Activated CD4-positive, alpha-beta T cell treated with anti-CD3 and anti-CD28 coated beads, Interleukin-2, amount 10 ng/mL, durations not matched to agents 7 days and 5 days (primary cell): ENCODE measurements at places on chromosomes 4 and X. TPM values are rescaled to one million over a fixed set of nuclear protein-coding genes. Genes with fewer than 3 reads are reported as not detected.

SRPX2 gene
- total RNA-seq = not detected

SOWAHB gene
- not detected for total RNA-seq

SSX2 gene
- not detected for total RNA-seq

NHSL2 gene
- 1.1 TPM for total RNA-seq

HHIP gene
- total RNA-seq = not detected

GNPDA2 gene
- 9.9 TPM for total RNA-seq

VEGFC gene
- total RNA-seq = not detected

BMPR1B gene
- total RNA-seq = not detected

MAGEA4 gene
- not detected for total RNA-seq

SSX4B gene
- total RNA-seq = not detected

ZNF141 gene
- total RNA-seq = 25.9 TPM

SYTL4 gene
- not detected for total RNA-seq

ALAS2 gene
- total RNA-seq = not detected

KCNE5 gene
- total RNA-seq = 0.19 TPM

KLKB1 gene
- 0.52 TPM for total RNA-seq

GPRASP1 gene
- total RNA-seq = 1.6 TPM

LRP2BP gene
- total RNA-seq = 0.73 TPM

TLL1 gene
- not detected for total RNA-seq

STARD8 gene
- total RNA-seq = 0.06 TPM

ARMCX1 gene
- 0.12 TPM for total RNA-seq

CYTL1 gene
- not detected for total RNA-seq

PDGFRA gene
- not detected for total RNA-seq

GLOD5 gene
- total RNA-seq = not detected

HPGD gene
- 7.3 TPM for total RNA-seq

LCORL gene
- total RNA-seq = 8.0 TPM

HSFX4 gene
- total RNA-seq = not detected

ZDHHC15 gene
- 0.05 TPM for total RNA-seq

CFAP47 gene
- total RNA-seq = not detected

TCP11X1 gene
- not detected for total RNA-seq

PLXNB3 gene
- 0.35 TPM for total RNA-seq

TMEM154 gene
- total RNA-seq = 28.4 TPM

CT55 gene
- total RNA-seq = not detected

ARHGEF6 gene
- total RNA-seq = 122 TPM

IBSP gene
- not detected for total RNA-seq

LEF1 gene
- 386 TPM for total RNA-seq

FABP2 gene
- not detected for total RNA-seq

NDST4 gene
- not detected for total RNA-seq

MGARP gene
- total RNA-seq = 0.21 TPM

LIMCH1 gene
- total RNA-seq = not detected

MTNR1A gene
- not detected for total RNA-seq

FAM149A gene
- 0.71 TPM for total RNA-seq

TMEM271 gene
- not detected for total RNA-seq

DCAF12L1 gene
- total RNA-seq = not detected

BMP3 gene
- not detected for total RNA-seq

PDCL2 gene
- not detected for total RNA-seq

EVC gene
- total RNA-seq = 1.3 TPM

TRIM75 gene
- total RNA-seq = not detected

CWH43 gene
- not detected for total RNA-seq

SMARCA1 gene
- not detected for total RNA-seq

TFDP3 gene
- not detected for total RNA-seq

TRPC3 gene
- 0.94 TPM for total RNA-seq

KCTD8 gene
- total RNA-seq = not detected

GPR119 gene
- not detected for total RNA-seq

SLC10A4 gene
- total RNA-seq = not detected

P2RY10 gene
- 46.4 TPM for total RNA-seq

NAT8L gene
- not detected for total RNA-seq
